Pancreas (tissue), 10 donors: ENCODE measurements at places on chromosomes 13 and 19. TPM values are rescaled to one million over a fixed set of nuclear protein-coding genes. Genes with fewer than 3 reads are reported as not detected.
A peak's percentile ranks its signal among the peaks of the same experiment; 100 is the strongest.

GRCh38 chr19:34260771-34261173 lies 6.4 kb downstream of the GARRE1 start:
- DNase-seq = no peak
- no peaks in the 10 kb centered on the region for H3K36me3 ChIP-seq
- H3K4me1 ChIP-seq = peaks cover 18% of the 10 kb centered on the region
- H3K27ac ChIP-seq = no peak overlapping the region
- no peak overlapping the region for H3K4me3 ChIP-seq

DNA sequence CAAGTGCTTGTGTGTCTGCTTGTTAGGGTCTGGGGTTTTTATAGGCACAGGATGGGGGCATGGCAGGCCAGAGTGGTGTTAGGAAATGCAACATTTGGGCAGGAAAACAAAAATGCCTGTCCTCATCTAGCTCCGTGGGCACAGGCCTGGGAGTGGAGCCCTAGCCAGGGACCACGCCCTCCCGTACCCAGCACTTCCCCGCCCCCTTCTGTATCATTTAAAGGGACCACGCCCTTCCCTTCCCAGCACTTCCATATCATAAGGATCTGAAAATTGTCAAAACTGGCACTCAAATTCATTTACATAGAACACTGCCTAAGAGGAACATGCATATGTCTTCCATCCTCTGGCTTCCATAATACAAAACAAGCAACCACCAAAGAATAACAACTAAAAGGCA lies 185.8 kb downstream of the B3GLCT start:
- no peaks in the 10 kb centered on the region for H3K27me3 ChIP-seq
- no peak overlapping the region for H3K4me3 ChIP-seq
- no peak overlapping the region for H3K27ac ChIP-seq
- no peak for DNase-seq
- H3K36me3 ChIP-seq = no peaks in the 10 kb centered on the region

DNA sequence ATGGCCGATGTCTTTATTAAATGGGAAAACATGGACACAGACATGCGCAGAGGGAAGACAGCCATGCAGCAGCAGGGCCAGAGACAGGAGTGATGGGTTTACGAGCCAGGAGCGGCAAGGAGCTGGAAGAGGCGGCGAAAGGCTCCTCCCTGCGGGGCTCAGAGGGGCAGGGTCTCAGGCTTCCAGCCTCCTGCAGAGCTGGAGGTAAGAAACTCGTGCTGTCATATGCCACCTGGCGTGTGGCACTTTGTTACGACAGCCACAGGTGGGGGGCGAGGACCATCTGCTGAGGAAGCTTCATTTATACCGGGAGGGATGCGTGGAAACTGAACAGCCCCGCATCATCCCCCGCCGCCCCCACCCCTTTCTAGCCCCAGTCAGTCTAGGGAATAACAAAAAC lies 52.0 kb upstream of the SPACA7 start:
- no peaks in the 10 kb centered on the region for H3K27me3 ChIP-seq
- H3K4me3 ChIP-seq = no peak overlapping the region
- H3K36me3 ChIP-seq = no peaks in the 10 kb centered on the region
- H3K4me1 ChIP-seq = no peaks in the 10 kb centered on the region
- no peak for DNase-seq
- no peak overlapping the region for H3K27ac ChIP-seq

DNA sequence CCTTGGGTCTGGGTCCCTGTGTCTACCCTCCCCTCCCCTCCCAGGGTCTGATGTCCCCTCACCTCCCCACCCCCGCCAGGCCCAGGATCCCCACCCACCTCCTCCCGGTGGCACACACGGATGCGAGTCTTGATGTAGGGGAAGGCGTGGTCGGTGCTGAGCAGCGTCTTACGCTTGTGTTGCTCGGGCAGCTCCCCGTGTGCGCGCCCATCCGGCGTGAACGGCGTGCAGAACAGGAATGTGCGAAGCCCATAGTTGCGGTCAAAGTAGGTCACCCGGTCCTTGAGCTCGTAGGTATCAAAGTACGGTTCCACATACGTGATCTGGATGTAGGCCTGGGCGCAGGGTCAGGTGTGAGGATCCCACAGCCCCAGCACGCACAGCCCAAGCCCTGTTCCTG lies 4.4 kb upstream of the KANK2 start:
- H3K27me3 ChIP-seq = no peaks in the 10 kb centered on the region
- no peaks in the 10 kb centered on the region for H3K4me1 ChIP-seq
- no peaks in the 10 kb centered on the region for H3K36me3 ChIP-seq
- H3K27ac ChIP-seq = no peak overlapping the region
- H3K4me3 ChIP-seq = no peak overlapping the region

GRCh38 chr13:79128158-79128557 lies 277.9 kb downstream of the RBM26 start:
- H3K4me3 ChIP-seq = no peak overlapping the region
- H3K36me3 ChIP-seq = no peaks in the 10 kb centered on the region
- DNase-seq = no peak
- H3K27me3 ChIP-seq = no peaks in the 10 kb centered on the region
- H3K4me1 ChIP-seq = no peaks in the 10 kb centered on the region
- H3K27ac ChIP-seq = no peak overlapping the region

DNA sequence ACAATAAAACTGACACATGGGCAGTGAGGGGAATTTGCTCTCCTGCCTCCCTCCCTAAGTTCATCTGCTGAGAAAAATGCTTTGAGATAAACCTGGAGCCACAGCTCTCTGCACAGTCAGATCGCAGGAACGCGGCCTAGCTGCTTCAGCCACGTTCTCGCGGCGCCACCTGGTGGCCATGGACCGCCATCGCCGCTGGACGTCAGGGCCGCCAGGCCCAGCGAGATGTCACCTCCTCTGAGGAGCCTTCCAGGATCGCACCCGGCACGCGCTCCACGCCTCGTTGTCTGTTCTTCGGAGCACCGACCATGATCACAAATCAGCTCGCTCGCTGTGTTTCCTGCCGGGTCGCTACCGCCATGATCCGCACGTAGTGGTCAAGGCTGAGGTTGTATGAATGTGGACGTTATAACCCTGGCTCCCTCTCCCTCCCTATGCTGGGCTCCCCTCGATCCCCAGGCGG lies 20.6 kb upstream of the USP29 start:
- no peaks in the 10 kb centered on the region for H3K36me3 ChIP-seq
- peaks cover 5% of the 10 kb centered on the region for H3K27me3 ChIP-seq
- DNase-seq = peak; percentile 8
- H3K27ac ChIP-seq = no peak overlapping the region
- no peaks in the 10 kb centered on the region for H3K4me1 ChIP-seq

GRCh38 chr19:23784274-23784673 lies 25.6 kb upstream of the ZNF681 start:
- no peaks in the 10 kb centered on the region for H3K27me3 ChIP-seq
- H3K27ac ChIP-seq = no peak overlapping the region
- no peaks in the 10 kb centered on the region for H3K4me1 ChIP-seq
- no peak for DNase-seq

Gene ZNF324
- total RNA-seq = 4.7 TPM
